ENCODE measurements at places on chromosomes 1 and 21.

- no peak for DNase-seq
Measured at GRCh38 chr1:22944346-22945055, 28.2 kb downstream of the LACTBL1 start.

DNA sequence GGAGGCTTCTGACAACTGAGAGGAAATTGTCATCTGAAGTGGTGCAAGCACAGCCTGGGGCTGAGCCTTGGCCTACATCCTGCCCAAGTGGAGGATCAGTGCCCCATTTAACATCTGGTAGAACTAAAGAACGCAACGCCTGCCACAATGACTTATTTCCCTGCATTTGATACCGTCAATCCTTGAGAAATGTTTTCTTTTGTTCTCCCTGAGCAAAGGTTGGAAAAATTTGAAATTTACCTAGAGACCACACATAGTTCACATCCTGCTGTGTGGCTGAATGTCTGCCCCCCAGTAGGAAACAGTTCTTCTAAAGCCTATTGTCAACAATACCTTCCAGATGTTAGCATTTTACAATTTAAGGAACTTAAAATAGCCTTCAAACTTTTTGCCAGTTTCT is 5.6 kb upstream of the RGS4 start:
- DNase-seq = no peak

DNA sequence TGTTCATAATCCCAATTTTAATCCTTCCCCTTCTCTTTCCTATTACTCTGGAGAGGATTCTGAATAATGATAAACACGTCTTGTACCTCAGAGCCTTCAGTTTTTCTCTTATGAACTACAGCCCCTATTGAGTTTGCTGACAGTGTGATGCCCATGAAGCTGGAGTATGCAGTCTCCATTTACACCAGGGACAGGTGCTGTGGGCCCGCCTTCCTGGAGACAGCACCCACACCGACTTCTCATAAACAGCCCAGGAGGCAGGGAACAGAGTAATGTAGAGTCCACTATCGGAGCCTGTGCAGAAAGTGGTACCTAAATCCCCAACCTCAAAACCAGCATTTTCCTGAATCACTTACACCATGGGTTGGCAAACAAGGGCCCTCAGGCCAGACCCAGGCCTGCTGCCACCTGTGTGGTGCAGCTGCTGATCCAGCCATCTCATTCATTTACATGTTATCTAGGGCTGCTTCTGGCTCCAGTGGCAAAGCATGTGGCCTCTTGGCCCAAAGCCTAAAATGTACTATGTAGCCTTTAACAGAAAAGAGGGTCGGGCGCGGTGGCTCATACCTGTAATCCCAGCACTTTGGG is 95.1 kb upstream of the KRTAP19-8 start:
- no peak for DNase-seq

DNA sequence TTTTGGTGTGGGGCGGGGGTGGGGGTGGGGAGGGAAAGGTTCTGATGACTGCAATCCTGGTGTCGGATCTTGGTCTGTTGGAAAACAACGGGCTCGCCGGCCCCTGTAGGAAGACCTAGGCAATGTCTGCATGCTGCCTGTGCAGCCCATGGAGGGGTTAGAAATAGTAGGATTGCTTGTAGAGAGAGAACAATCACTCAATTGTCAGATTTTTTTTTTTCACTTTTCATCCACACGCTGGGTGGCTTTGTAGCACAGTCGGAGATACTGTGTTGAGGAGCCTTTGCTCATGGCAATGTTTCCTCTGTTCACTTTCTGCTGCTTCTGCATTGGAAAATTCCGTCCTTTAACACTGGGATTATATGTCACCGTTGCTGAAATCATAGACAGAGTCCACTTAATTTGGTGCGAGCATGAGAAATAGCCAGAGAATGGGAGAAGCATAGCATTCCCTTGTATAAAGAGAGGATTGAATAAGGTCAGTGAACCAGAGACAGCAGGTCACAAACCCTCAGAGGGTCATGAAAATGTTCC is 107.5 kb downstream of the MRPS6 start:
- DNase-seq = no peak

DNA sequence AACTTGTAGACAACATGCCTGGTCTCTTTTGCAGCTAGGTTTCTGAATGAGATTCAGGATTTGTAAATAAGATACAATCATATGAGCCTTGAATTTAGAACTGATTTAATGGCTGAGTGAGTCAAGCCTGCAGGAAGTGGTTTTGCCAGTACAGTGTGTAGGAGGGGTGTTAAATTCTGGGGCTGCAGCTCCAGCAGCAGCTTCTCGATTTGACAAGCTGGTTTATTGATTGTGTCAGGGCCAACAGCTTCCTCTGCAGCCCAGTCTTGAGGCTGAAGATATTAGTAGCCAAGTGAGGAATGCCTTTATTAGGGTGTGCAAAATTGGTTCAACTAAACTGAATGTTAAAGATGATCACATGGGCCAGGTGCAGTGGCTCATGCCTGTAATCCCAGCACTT is 11.5 kb upstream of the PLA2G5 start:
- DNase-seq = peak; percentile 61

- DNase-seq = no peak
Measured at GRCh38 chr1:51829058-51829457, 49.5 kb downstream of the NRDC start.

DNA sequence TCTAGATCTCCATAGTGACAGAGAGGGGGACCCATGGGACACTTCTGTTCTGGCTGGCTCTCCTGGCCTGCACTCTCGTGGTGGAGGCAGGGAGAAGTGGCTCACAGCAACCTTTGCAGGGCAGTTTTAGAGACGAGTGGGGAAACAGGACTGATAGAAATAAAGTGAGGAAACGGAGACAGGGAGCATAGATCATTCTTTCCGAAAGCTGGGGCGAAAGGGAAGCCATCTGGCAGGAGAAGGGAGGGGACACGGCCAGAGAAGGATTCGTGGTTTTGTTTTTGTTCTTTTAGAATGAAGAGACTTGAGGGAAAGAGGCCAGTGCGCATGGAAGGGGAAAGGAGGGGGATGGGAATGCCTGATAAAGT is 3.5 kb downstream of the TIE1 start:
- DNase-seq = no peak

DNA sequence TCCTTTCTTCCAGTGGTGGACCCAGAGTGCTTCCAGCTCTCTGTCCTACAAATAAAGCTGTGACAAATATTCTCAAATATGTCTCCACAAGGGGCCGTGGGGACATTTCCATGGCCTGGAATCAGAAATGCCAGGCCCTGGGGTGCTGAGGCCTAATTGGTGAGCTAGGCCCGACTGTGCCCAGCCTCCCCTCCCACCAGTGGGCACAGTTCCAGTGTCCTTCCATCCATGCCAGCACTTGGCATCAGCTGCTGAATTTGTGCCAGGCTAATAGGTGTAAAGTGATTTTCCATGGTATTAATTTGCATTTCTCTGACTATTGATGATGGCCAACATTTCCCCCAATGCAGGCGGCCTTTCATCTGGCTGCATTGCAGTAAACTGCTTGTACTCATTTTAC is 48.5 kb upstream of the B3GALT5 start:
- DNase-seq = no peak

DNA sequence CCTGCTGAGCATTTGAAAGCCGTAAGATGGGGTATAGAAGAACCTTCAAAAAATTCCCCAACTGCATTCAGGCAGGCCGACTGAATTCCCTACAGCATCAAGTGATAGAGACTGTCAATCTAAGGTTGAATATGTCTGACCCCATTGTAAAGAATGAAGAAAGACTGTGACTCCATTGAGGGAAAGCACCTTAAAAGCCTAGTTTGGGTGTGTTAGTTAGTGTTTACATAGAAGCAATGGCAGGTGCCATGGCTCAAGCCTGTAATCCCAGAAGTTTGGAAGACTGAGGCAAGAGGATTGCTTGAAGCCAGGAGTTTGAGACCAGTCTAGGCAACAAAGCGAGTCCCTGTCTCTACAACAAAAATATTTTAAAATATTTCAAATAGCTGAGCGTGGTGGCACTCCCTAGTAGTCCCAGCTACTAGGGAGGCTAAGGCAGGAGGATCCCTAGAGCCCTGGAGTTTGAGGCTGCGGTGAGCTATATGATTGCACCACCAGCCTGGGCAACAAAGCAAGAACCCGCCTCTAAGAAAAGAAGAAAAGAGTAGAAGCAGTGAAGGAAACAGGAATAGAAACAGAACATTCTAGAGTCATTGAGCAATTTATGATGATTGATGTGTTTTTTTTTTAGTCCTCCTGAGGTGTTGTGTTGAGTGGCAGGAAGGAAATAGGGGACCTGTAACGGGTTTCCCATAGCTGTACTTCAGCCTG is 15.4 kb downstream of the POLR3GL start:
- no peak for DNase-seq

DNA sequence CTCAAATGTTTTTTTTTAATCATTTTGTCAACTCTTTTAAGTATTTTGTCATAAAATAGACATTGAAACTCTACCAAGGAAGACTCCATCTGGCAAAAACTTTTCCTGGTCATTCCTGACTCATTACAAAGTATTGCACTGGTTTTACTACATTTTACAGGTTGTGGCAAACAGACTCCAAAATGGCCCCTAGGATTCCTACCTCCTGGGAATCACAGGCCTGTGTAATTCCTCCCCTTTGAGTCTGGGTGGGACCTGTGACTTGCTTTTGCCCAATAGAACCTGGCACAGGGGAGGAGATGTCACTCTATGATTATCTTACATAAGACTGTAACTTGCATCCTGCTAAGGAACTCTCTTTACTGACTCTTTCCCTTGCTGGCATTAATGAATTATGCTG is 123.6 kb upstream of the KCNJ6 start:
- no peak for DNase-seq

DNA sequence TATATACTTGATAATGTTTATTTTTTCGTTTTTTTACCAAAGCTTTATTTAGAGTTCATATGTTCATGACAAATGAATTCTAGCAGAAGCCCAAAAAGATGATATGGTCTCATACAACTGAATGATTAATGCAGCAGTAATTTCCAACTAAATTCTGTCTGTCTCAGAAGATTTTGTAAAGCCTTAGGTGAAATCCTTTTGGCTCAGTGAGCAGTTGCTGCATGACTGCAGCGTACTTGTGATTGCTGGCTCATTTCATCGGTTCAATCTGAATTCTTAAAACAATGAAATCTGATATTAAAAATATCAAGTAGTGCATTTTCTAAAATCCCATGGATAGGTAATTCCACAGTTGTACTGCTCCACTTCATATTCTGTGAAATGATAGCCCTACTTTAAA is 73.2 kb downstream of the AK5 start:
- no peak for DNase-seq

DNA sequence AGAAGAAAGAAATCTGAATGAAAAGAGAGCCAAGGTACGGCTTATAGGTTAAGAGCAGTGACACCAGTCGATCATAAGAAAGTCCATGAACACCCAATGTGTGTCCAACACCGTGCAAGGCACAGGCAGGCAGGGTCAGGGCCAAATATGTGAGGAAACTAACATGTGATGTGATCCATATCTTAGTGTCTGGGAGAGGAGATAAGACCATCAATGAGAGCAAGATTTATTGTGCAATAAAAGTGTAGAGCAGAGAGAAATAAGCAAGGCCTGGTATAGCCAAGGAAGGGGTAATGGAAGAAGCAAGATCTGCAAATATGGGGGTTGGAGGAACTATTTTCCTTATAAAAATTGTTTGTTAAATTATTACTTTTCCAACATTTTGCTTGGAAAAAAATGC is 198.8 kb downstream of the CRB1 start:
- no peak for DNase-seq

DNA sequence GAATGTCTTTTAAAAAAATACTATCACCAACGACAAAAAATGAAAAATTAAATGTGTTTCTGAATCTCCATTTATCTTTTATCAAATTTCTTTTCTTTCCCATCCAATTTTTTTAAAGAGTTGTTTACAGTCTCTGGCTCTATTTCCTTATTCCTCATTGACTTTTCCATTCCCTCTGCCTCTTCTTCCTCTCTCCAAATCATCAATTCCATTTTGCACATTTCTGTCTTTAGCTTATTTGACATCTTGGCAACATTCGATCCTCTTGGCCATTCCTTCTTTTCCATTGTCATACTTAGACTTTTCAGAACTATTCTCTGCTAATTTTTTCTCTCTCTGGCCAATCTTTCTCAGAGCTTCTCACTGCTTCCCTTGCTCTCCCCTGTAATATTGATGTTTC is 497.6 kb downstream of the PLPP3 start:
- no peak for DNase-seq

DNA sequence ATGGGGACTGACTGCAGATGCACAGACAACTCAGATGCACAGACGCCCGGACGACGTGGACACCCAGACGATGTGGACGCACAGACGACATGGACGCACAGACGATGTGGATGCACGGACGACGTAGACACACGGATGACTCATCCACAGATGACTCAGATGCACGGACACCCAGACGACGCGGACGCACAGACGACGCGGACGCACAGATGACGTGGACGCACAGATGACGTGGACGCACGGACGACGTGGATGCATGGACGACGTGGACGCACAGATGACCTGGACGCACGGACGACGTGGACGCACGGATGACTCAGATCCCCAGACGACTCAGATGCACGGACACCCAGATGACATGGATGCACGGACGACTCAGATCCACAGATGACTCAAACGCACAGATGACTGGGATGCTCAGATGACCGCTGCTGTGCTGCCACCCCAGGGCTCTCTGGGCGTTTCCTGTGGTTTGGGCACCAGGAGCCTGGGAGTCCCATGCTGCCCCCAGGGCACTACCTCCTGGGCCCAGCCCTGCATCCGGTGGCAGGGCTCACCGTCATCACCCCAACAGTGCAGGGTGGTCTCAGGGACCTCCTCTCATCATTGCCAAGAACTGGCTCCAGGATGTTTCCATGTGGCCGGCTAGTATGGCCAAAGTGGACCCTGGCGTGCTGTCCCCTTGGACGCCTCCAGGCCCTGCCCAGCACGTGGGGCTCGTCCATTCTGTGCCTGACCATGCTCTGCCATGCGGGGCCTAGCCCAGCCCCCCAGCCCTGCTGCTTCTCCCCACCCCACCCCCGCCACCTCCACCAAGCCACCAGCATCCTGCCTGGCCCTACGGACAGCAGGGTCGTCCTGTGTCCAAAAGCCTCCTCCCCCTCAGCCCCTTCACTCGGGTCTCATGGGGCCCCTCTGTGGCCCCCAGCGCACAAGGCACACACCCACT is 14.0 kb downstream of the FAAP20 start:
- DNase-seq = no peak

All from AG04449 (cell line).